ENCODE measurements at places on chromosomes 1 and 21. TPM values are rescaled to one million over a fixed set of nuclear protein-coding genes. Genes with fewer than 3 reads are reported as not detected.
A peak's percentile ranks its signal among the peaks of the same experiment; 100 is the strongest.

- peak; percentile 98 for DNase-seq
These were observed 471.7 kb upstream of the VAMP3 start for GRCh38 chr1:7299329-7299799.

- no peak for DNase-seq
These were observed 357.1 kb downstream of the OMA1 start for GRCh38 chr1:58189453-58189852.

GRCh38 chr1:40873863-40874472 lies 11.8 kb upstream of the CITED4 start:
- no peak for DNase-seq

DNA sequence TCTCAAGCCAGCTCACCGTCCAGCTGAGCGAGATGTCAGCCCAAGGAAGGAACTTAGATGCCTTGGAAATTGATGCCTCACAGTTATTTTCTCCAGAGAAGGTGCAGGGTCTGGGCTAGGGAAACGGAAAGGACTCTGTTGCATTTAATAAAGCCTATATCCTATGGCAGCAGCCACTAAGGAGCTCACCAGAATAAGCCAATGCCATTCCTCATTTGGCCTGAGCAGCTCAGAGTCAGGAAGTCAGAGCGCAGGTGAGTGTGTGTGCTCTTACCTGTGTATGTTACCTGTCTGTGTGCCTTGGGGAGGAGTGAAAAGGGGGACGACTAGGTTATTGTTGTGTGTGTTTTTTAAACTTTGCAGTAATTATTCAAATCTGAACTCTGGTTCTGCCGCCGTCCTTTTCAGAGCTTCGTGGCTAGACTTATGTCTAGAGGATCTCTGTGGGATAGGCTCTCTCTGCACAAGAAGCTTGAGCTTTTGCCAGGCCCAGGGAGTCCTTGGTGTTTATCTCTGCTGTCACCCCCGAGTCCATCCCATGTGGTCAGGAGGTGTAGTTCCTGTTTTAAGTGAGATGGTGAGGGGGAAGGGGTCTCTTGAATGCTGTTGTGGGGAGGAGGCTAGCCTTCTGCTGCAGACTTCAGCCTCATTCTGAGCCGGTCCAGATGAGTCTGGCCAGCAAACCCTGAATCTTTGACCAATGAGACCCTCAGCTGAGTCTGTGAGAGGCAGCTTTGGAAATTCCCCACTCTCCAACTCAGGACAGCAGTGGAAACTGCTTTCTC lies 2.4 kb downstream of the TMCC2 start:
- DNase-seq, result no peak

- DNase-seq, result peak; percentile 92
These were observed 1.0 kb upstream of the PIGV start for GRCh38 chr1:26786437-26787380.

GRCh38 chr1:183993132-183993531 lies 44.4 kb downstream of the COLGALT2 start:
- DNase-seq, result no peak

DNA sequence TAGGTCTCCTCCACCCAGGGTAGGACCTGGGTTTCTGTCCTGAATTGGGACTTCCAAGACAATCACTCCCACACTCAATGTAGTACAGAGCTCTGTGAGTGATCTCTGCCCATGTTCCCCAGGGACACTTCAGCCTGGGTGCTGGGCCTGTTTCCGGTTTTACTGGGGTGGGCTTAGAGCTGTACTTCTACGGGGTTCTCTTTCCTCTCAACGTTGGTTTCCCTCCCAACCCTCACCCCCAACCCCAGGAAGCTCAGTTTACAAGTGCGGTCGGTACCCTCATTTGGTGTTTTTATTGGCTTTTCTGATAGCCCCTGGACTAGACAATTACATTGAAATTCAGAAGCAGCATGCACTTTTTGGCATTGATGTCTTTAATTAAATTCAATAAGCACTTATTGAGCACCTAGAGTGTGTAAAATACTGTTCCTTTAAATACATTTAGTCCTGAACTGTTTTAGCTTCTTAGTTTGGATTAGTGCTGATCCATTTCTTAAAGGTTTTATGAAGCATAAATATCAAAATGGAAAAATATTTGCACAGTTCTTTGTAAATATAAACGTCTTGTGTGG lies 542 bp upstream of the XPR1 start:
- no peak for DNase-seq

- peak; percentile 57 for DNase-seq
These were observed 66.6 kb downstream of the CD34 start for GRCh38 chr1:207844371-207844770.

GRCh38 chr1:214403431-214403830 lies 122.5 kb downstream of the SMYD2 start:
- no peak for DNase-seq

GRCh38 chr1:209427811-209428210 lies 155.7 kb upstream of the CAMK1G start:
- no peak for DNase-seq

The RPS6KA1 gene
- 2.6 TPM for total RNA-seq

The STYXL2 gene
- not detected for total RNA-seq

The ZYG11A gene
- total RNA-seq, result 0.77 TPM

The SVBP gene
- total RNA-seq, result 21.6 TPM

The UMODL1 gene
- total RNA-seq, result not detected

The LDLRAD1 gene
- total RNA-seq, result not detected

The SLC9A1 gene
- 10.4 TPM for total RNA-seq
